Activated CD4-positive, alpha-beta T cell treated with anti-CD3 and anti-CD28 coated beads for 36 hours (primary cell): ENCODE measurements at places on chromosomes 13 and 19.

DNA sequence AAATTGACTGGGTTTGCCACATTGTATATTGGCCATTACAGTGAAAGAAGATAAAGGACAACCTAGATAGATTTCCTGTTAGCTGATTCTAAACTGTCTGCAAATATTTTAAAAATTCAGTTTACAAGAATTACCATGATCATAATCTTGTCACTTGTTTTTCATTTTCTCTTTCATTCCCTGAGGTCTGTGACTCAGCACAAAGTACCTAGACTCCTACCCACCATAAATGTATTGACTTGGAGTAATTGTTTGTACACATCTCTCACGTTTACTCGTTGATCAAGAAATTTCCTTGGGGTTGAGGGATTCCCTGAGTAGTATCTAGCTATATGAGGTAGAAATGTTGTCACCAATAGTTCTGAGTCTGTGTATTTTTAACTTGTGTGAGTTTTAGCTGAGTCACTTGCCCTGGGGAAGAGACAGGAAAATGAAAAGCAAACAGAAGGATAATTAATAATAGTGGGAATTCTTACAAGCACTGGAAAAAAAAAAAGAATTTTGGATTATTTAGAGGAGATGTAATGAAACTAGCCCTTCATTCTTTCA is 299.2 kb upstream of the DACH1 start:
- DNase-seq, result no peak

DNA sequence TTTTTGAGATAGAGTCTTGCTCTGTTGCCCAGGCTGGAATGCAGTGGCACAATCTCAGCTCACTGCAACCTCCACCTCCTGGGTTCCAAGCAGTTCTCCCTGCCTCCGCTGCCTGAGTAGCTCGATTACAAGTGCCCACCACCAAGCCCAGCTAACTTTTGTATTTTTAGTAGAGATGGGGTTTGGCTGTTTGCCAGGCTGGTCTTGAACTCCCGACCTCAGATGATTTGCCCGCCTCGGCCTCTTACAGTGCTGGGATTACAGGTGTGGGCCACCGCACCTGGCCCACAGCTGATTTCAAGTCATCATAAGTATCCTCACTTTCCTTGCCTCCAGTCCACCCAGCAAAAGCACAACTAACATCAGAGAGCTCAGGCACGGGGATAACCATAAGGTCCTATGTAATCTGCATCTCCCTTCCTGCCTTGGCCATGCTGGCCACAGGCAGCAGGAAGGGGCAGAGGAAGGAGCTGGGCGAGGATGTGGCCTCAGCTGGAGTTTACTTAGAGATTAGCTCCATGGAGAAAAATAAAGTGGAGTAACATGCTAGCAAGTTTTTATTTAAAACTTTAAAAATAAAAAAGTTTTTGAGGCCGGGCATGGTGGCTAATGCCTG is 22.9 kb upstream of the ADGRE1 start:
- no peak for DNase-seq

- DNase-seq, result no peak
Measured at GRCh38 chr13:49452725-49453457, 8.8 kb downstream of the SETDB2 start.

- no peak for DNase-seq
Measured at GRCh38 chr13:69633044-69633443, 474.6 kb upstream of the ATXN8OS start.

GRCh38 chr19:50741179-50741933 is 18.2 kb downstream of the CLEC11A start:
- no peak for DNase-seq

GRCh38 chr13:20106742-20107141 is 54.1 kb downstream of the GJA3 start:
- no peak for DNase-seq

- DNase-seq, result no peak
Measured at GRCh38 chr13:21009036-21009435, 52.4 kb downstream of the LATS2 start.
